ENCODE measurements at places on chromosomes 13 and 19.

DNA sequence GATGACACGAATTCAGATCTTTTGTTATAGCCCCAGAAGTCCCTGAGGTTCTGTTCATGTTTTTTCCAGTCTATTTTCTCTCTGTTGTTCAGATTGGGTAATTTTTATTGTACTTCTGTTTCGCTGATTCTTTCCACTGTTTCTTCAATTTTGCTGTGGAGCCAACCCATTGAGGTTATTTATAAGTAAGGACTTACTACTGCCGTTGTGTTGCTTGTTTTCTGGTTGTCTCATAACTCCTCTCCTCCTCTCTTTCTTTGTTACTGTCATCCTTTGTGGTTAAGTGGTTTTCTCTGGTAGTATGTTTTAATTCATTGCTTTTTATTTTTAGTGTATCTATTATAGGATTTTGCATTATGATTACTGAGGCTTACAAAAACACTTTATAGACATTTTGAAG lies 48.7 kb upstream of the GAS6 start:
- DNase-seq = no peak

DNA sequence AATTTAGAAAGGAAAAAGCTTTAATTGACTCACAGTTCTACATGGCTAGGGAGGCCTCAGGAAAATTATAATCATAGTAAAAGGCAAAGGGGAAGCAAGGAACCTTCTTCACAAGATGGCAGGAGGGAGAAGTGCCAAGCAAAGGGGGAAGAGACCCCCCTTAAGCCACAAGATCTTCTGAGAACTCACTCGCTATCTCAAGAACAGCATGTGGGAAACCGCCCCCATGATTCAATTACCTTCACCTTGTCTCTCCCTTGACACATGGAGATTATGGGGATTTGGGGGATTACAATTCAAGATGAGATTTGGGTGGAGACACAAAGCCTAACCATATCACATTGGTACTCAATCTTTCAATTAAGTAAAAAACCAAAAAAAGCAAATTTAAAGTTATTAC lies 1778.7 kb upstream of the MIR17HG start:
- DNase-seq = no peak

GRCh38 chr13:113785051-113786010 lies 26.3 kb downstream of the TMEM255B start:
- DNase-seq = peak; percentile 12

- DNase-seq = peak; percentile 29
Observed at GRCh38 chr19:4730740-4731171, 7.1 kb upstream of the DPP9 start.

GRCh38 chr13:25214491-25215252 lies 42.6 kb upstream of the AMER2 start:
- peak; percentile 40 for DNase-seq

- DNase-seq = no peak
Observed at GRCh38 chr19:24140099-24140498, 53.1 kb downstream of the ZNF254 start.

DNA sequence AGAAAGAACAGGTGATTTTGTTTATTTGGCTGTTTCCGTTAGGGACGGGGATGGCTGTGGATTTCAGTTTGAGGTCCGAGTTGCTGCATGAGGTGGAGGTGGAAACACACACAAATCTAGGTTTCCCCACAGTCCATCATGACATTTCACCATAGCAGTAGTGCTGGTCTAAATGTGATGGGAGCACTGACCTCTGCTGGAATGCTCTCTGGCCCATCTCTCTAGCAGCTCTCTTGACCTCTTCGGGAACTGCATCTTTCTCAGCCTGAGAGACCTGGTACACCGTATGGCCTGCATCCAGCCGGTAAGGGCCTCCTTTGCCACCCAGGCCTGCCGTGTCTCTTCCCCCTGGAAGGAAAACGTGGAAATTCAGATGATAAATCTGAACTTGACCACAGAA lies 154.0 kb downstream of the RGCC start:
- DNase-seq = no peak

- peak; percentile 97 for DNase-seq
Observed at GRCh38 chr13:38670627-38671026, 16.2 kb upstream of the FREM2 start.

DNA sequence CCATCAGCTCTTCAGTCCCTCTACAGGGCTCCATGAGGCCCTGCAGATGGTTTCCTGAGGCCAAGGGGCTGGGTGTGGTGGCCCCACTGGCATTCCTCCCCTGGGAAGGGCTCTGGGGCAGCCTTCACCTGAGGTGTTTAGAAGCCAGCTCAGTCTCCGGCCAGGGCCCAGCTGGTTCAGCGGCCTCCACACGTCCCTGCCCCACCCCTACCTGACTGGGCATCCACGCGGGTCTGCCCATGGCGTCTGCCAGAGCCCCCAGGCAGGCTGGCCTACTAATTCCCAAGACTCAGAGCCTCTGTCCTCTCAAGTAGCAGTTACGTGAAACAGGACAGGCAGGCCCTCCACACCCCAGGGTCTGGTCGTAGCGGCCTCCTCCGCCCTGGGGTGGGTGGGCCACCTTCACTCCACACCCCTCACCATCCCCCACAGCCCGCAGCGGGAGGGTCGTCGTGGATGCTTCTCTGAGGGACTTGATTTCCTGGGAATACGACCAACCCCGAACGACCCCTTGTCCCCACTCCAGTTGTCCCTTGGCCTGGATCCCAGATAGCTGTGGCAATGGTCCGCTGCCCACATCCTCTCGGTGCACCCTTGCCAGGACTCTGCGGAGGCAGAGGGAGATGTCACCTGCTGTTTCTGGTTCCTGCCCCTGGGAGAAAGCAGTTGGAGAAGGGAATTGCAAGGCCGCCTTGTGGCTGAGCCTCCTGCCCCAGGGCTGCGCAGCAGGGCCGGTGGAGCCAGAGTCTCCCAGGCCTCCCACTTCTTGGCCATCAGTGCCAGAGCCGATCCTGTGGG lies 24.3 kb downstream of the CAPN12 start:
- DNase-seq = no peak

DNA sequence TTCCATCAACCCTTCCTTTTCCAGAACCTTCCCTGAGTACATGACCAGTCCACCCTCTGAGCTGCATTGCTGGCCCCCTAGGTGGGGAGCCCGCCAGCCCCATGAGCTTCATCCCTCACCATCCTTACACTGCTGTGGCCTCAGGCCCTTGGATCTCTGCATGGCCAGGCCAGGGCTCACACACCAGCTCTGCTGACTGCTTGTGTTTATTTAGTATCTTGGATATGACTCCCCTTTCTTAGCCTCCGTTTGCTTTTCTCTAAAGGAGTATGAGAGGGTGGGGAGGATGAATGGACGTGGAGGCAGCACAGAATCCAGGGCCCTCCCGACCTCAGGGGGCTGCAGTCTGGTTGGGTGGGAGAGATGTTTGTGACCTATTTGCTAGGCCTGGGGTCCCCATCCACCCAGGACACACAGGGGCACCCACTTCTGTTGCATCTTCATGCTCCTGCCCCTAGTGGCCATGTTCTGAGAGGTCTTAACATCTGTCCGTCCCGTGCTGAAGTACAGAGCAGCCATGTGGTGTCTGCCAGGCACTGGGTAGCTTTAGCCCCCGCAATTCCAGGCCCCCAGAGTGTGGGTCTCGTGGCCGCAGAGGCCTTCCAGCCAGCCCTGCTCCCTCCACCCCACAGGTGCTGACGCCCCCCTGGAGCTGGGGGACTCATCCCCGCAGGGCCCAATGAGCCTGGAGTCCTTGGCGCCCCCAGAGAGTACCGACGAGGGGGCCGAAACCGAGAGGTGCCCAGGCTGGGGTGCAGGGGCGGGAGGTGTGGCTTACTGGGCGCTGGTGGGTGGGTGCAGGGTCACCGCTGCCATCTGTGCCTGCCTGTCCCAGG lies 13.0 kb downstream of the ARHGEF1 start:
- DNase-seq = no peak

- DNase-seq = no peak
Observed at GRCh38 chr19:56987184-56987583, 132.6 kb upstream of the USP29 start.

- DNase-seq = no peak
Observed at GRCh38 chr19:33673258-33673875, 51.6 kb downstream of the CHST8 start.

GRCh38 chr19:15245370-15246197 lies 13.3 kb upstream of the EPHX3 start:
- DNase-seq = no peak

- DNase-seq = no peak
Observed at GRCh38 chr19:10144361-10144760, 24.7 kb upstream of the EIF3G start.

GRCh38 chr13:87975035-87975434 lies 303.9 kb downstream of the SLITRK5 start:
- no peak for DNase-seq

DNA sequence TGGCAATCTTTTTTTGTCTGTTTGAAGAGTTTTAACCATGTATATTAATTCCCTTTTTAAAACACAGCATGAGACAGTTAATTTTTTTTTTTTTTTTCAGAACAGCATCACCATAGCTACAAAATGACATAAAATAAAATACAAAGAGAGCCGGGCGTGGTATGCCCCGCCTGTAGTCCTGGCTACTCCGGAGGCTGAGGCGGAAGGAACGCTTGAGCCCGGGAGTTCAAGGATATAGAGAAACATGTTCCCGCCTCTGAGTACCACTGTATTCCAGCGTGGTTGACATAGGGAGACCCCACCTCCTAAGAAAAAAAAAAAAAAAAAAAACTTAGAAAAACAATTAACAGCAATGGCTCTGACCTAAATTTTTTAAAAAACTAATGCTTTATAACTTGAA lies 10.0 kb upstream of the INSR start:
- DNase-seq = no peak

DNA sequence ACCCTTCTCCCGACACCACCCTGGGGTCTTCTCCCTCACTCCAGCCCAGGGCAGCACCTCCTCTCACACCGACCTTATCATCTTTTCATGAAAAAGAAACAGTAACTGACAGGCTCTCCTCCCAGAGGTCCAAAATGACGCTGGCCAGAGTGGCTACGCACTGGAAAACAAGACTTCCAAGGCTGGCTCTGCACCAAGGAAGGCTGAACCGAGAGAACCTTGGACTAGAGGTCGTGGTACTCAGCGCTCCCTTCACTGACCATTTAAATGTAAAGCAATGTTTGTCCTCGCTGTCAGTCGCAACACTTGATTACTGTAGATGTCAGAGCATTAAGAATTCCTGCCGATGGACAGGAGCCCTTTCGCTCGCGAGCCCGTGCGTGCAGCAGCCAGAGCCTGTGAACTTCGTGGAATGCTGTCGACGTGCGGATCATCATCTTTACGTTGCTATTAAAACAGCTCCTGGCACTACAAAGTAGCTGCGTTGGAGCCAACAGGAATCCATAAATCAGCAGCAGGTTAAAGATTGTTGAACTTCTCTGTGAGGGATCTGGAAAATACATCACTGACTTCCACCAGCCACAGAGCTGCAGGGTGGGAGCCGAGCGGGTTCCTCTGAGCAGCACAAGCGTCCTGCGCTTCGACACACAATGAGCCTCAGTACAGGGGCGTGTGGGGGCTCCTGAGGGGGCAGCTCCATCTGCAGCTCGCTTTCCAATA lies 125.5 kb upstream of the MCF2L start:
- DNase-seq = no peak

DNA sequence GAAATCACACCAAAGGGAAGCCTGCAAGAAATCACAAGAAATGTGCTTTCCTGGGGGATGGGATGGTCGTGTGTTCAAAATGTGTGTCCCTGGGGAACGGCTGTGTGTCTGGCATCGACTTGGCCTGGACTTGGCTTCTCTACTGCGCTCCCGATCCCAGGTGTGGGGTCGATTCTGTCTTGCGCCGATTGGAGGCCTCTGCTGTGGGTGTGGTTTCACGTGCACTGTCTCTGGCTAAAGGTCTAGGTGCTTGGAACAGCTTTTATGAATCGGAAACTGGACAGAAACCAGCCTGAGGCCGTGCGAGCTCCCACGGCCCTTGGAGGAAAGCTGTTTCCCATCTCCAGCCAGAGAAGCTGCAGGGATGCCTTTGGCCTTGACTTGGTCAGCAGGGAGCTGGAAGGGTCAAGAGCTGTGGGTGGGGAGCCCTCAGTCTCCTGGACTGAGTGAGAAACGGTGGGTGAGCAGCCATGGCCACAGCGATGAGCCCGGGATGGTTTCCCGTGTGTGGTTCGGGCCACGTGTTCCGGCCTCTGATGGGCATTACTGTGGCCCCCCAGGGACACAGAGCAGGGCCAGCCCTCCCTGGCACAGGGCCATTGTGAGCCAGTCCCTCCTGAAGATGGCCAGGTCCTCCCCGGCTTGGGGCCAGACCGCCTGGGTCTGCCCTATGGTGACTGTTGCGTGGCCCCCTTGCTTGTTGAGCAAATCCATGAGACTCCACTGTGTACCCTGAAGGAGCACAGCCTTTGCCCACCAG lies 29.7 kb downstream of the MCF2L start:
- no peak for DNase-seq

GRCh38 chr19:3830621-3831589 lies 37.9 kb downstream of the ZFR2 start:
- DNase-seq = no peak

DNA sequence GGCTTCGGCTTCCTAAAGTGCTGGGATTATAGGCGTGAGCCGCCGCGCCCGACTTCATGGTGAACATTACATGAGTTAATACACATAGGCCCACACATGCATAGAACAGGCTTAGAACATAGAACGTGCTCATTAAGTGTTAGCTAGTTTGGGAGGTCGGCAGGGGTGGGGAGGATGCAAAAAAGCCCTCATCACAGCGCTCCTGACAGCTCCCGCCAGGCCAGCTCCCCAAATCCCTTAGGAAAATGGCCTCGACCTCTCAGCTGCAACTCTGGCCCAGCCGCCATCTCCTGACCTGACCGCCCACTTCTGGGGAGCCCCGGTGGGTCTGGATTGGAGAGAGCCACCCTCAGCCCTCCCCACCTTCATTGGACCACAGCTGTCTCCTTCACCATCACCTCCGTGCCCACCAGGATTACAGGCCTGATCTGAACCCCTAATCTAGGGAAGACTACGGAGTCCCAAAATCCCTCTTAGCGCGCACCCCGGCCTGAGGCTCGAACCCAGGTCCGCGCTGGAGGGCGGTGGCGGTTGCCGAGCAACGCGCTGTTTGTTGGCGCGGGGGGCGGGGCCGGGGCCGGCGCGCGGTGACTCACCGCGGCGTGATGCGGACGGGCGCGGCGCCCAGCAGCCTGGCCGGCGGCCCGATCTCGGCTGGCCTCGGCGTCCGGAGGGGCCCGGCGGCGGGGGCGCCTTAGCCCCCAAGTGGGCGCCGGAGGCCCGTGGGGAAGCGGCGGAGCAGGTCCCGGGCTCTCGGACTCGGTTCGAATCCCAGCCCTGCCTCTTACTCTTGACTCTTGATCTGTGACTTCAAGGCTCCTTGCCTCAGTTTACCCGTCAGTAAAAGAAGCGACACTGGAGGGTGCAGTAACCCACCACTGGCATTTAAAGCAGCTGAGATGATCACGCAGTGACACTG lies 26.7 kb upstream of the NANOS3 start:
- DNase-seq = peak; percentile 86

DNA sequence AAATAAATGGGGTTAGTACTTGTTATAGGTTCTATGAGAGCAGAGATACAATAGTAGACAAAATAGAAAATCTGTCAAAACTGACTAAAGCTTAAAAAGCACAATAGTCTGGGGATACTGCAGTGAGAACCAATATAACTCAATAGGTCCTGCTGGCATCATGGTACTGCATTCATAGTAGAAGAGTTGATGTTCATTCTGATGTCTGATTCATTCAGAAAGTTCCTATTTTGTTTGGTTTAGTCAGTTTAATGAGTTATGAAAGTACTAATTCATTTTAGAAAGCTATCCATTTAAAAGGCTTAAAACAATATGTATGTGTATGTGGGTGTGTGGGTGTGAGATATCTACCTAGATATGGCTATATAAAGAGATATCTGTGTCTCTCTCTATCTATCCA lies 152.8 kb downstream of the LHFPL6 start:
- DNase-seq = no peak

Measured in A673 (cell line).